ENCODE measurements at places on chromosomes 6 and 20.

GRCh38 chr6:167786853-167787675 is 39.6 kb upstream of the AFDN start:
- DNase-seq, result no peak

DNA sequence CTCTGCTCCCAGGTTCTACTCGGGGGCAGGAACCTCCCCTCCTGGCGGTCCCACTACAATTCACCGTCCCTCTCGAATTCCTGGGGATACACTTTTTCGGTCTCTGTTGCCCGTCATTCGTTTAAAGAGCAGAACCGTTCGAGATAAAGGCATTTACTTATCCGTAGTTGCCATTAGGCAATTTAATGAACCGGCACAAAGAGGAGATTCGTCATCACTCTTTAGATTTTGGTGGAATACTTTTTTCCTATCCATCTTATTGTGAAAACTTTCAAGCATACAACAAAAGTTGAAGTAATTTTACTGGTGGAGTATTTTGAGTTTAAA is 1.2 kb upstream of the CD24 start:
- DNase-seq, result no peak

DNA sequence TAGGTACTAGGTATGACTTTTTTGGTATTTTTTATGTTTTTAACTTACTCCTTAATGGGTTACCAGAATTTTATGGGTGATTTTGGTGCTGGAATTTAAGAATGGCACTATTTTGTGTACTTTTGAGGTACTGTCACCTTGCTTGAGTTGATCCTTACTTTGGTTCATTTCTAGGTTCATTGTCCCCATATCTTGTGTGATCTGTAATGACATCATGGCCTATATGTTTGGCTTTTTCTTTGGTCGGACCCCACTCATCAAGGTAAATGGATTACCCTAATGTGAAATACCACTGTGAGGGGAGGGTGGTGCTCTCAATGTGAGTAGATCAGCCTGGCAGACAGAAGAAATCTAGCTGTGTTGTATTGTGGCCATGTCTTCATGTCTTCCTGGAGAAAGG is 57.9 kb downstream of the CDS2 start:
- DNase-seq, result no peak

DNA sequence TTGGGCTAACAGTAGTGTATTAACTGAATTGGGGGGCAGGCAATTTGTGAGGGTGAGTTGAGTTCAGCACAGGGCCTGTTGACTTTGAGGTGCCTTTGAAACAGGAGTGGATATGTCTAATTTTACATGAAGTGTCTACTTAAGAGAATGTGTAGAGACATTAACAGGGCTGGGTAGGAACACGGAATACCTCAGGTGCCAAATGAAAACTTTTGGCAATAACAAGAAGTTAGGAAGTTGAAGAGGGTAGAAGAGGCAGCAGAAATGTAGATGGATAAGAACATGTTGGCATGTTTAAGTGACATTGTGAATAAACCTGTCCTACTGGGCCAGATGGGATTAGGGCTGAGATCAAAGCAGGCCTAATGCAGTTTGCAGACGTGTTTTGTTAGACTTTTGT is 117.0 kb downstream of the SLC16A10 start:
- DNase-seq, result no peak

GRCh38 chr6:46628498-46628897 is 24.1 kb downstream of the CYP39A1 start:
- no peak for DNase-seq

- DNase-seq, result no peak
These were observed 1021.6 kb upstream of the MAP3K7 start for GRCh38 chr6:91608428-91608827.

DNA sequence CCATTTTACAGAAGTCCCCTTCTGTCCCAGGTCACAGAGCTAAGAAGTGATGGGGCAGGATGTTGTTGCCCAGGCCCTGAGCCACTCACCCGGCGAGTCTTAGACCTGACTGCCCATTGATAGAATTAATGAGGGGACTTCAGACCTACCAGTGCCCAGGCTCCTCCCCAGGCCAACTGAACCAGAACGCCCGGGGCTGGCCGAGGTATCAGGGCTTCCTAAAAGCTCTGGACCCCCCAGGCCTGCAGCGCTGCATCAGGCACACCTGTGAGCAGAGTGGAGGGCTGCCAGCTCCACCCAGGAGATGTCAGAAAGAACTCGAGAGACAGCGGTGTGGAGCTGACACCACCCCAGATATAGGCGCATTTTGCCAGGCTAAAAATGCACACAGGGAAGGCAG is 3.5 kb downstream of the GPR31 start:
- DNase-seq, result no peak
